NCI-H69 (cell line): ENCODE measurements at places on chromosomes 6 and 20.

DNA sequence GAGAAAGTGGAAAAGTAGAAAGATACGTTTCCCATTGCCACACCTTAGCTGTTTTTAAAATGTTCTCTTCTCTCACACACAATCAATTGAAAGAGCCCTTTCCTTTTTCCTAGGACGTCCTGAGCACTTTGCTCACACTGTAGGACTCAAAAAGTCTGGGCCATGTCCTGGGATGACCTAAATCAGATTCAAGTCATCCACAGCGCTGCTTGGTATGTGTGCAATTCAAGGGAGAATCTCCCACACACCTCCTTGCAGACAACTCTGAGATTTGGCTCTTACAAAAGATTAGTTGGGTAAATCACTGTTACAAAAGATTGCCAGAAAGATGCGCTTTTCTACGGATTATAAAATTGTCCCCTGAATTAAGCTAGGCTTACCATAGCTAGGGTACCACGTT is 130.1 kb downstream of the RNASET2 start:
- DNase-seq, result no peak

- no peak for DNase-seq
Observed at GRCh38 chr20:31785089-31785488, 34.1 kb upstream of the MYLK2 start.

DNA sequence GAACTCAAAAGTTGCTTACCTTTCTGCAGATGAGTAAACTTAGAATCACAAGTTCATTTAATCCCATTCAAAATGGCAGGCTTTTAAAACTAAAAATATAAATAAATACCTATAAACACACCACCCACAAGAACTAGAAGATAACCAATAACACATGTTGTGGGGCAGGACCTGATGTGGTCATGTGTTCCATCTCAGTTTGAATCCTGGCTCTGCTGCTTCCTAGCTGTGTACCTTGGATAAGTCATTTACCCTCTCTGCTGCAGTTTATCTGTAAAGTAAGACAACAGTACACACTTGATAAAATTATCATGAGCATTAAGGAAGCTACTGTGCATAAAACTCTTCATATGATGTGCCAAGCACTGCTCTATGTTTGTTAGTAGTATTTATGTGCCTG is 22.0 kb downstream of the TRIM27 start:
- no peak for DNase-seq

DNA sequence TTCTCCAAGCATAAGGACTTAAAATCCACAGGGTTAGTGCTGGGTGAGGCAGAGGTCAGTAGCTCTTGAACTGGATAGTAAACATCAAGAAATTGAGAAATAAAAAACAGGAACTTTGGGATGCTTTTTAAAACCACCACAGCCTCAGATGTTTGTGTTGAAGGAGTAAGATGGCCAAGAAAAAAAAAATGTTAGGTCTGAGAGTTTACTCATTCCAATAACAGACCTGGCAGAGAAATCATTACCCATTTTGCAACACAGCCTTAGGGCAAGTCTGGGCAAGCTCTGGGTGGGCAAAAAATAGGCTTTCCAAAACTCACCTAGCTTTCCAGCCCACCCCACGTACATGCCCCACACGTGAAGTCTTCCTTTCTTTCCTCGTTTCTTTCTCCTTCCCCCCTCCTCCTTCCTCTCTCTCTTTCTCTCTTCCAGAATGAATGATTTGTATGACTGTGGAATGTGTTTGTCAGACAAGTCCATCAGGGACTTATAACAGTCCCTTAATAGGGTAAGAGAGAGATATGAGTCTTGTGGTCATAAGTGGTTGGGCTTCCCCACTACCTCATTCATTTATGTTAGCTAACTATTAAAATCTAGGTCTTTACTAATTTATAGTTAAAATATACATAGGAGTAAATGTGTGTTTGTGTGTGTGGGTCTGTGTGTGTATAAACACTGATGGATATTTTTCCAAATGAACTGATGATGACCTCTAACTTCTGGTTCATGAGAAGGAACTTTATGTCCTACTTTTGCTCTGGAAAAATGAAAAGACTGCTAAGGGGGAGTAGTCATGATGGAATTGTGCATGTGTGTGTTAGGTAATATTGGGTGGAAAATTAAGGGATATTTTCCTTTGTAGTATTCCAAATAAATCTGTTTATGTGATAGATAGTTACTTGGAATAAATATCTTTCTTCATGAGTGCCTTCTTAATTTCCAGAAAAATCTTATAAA is 18.0 kb upstream of the DSE start:
- no peak for DNase-seq

GRCh38 chr6:71028236-71028876 is 71.5 kb upstream of the B3GAT2 start:
- DNase-seq, result peak; percentile 62

- DNase-seq, result no peak
Observed at GRCh38 chr6:40722553-40723258, 135.5 kb upstream of the LRFN2 start.
